ENCODE measurements at places on chromosomes 4 and X. TPM values are rescaled to one million over a fixed set of nuclear protein-coding genes. Genes with fewer than 3 reads are reported as not detected.

The SEL1L3 gene
- 24.5 TPM for polyA plus RNA-seq

The GPR119 gene
- polyA plus RNA-seq = not detected

The HMX1 gene
- polyA plus RNA-seq = not detected

The SLC49A3 gene
- 5.2 TPM for polyA plus RNA-seq

The PCDH18 gene
- 114 TPM for polyA plus RNA-seq

The TEX13A gene
- polyA plus RNA-seq = not detected

The XK gene
- not detected for polyA plus RNA-seq

The NAP1L3 gene
- polyA plus RNA-seq = 13.0 TPM

The KLHL34 gene
- not detected for polyA plus RNA-seq

The PABPC1L2A gene
- not detected for polyA plus RNA-seq

The SULT1B1 gene
- polyA plus RNA-seq = 0.10 TPM

The IL3RA gene
- 0.13 TPM for polyA plus RNA-seq

The S100G gene
- polyA plus RNA-seq = not detected

The MAGEA6 gene
- not detected for polyA plus RNA-seq

The AFM gene
- polyA plus RNA-seq = not detected

The BTC gene
- polyA plus RNA-seq = not detected

The SMIM31 gene
- polyA plus RNA-seq = not detected

The DBET gene
- polyA plus RNA-seq = not detected

The FDCSP gene
- not detected for polyA plus RNA-seq

The LARP1B gene
- 6.6 TPM for polyA plus RNA-seq

GRCh38 chrX:109886122-109886761 is 116.7 kb upstream of the TMEM164 start:
- no peak overlapping the region for H3K27ac ChIP-seq
- H3K36me3 ChIP-seq = no peaks in the 10 kb centered on the region
- no peaks in the 10 kb centered on the region for H3K27me3 ChIP-seq
- H3K4me1 ChIP-seq = no peaks in the 10 kb centered on the region
- H3K4me3 ChIP-seq = no peak overlapping the region

GRCh38 chr4:184860018-184860779 is 34.4 kb upstream of the ACSL1 start:
- no peaks in the 10 kb centered on the region for H3K4me1 ChIP-seq
- peaks cover 14% of the 10 kb centered on the region for H3K27me3 ChIP-seq
- no peak overlapping the region for H3K4me3 ChIP-seq
- no peaks in the 10 kb centered on the region for H3K36me3 ChIP-seq

- no peak overlapping the region for H3K4me3 ChIP-seq
- H3K27ac ChIP-seq = no peak overlapping the region
- peak; percentile 0 for DNase-seq
- H3K36me3 ChIP-seq = no peaks in the 10 kb centered on the region
- no peaks in the 10 kb centered on the region for H3K27me3 ChIP-seq
- no peaks in the 10 kb centered on the region for H3K4me1 ChIP-seq
Observed at GRCh38 chr4:162461952-162462351, 298.2 kb upstream of the FSTL5 start.

DNA sequence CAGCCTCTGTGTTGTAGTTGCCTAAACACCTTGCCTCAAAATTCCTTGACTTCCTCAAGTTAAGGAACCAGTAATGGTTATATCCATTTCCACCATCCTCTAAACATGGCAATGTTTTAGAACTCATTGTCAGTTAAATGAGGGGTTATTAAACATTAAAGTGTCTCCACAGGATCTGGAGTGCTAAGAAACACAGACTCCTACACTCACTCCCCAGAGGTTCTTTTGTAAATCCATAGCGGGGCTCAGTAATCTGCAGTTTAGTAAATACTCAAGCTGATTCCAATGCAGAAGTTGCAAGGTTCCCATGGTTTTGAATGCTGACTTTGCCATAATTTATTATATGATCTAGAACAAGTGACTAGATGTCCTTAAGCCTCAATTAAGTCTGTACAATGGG is 245.5 kb downstream of the GPAT3 start:
- no peaks in the 10 kb centered on the region for H3K36me3 ChIP-seq
- no peak overlapping the region for H3K4me3 ChIP-seq
- DNase-seq = no peak

DNA sequence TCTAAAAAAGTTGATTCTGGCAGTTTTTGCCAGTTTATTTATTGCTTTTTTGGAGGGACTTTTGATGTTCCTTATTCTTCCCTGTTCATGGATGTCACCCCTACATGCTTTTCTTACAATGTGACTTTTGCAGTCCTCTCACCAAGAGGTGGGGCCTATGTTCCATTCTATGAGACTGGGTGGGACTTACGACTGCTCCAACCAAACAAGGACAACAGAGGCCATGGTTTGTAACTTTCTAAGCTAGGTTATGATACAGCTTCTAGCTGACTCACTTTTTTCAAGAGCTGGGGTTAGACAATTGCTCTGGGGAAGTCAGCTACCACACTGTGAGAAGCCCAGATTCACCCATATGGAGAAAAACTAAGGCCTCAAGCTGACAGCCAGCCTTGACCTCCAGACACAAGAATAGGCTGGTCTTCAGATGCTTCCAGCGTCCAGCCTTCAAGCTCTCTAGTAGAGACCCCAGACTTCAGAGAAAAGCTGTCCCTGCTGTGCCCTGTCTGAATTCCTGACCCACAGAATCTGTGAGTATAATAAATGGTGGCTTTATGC is 39.5 kb downstream of the ENOPH1 start:
- H3K4me1 ChIP-seq = peaks cover 10% of the 10 kb centered on the region
- H3K27ac ChIP-seq = peak overlapping the region; percentile 48
- H3K36me3 ChIP-seq = no peaks in the 10 kb centered on the region
- no peak overlapping the region for H3K4me3 ChIP-seq
- peak; percentile 80 for DNase-seq
- no peaks in the 10 kb centered on the region for H3K27me3 ChIP-seq

GRCh38 chr4:188232428-188232827 is 93.2 kb downstream of the TRIML1 start:
- H3K36me3 ChIP-seq = no peaks in the 10 kb centered on the region
- H3K4me1 ChIP-seq = no peaks in the 10 kb centered on the region
- no peak overlapping the region for H3K4me3 ChIP-seq
- DNase-seq = no peak

DNA sequence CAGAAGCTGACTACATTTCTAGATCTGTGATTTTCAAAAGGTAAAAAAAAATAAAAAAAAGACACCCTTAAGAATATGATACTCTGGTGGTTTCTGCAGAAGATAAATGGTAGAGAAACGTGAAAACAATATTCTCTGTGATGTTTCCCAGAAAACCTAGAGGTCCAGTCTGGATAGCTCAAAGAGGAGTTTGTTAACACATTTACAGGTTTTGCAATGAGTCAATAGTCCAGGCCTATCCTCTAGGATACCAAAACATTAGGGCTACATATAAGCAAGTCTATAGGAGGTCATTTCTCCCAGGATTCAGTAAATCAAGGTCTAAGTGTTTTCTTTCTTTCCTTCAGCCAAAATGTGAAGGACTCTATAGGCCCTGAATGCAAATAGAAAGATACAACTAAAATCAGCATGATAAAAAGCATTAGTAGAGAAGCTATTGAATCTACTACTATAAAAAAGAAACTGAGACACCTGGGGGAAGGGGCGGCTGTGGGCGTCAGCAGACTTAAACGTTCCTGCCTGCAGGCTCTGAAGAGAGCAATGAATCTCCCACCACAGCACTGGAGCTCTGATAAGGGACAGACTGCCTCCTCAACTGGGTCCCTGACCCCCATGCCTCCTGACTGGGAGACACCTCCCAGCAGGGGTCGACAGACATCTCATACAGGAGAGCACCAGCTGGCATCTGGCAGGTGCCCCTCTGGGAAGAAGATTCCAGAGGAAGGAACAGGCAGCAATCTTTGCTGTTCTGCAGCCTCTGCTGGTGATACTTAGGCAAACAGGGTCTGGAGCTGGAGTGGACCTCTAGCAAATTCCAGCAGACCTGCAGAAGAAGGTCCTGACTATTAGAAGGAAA is 33.7 kb upstream of the SPP1 start:
- H3K27ac ChIP-seq = no peak overlapping the region
- DNase-seq = no peak
- no peaks in the 10 kb centered on the region for H3K4me1 ChIP-seq
- H3K36me3 ChIP-seq = no peaks in the 10 kb centered on the region

GRCh38 chr4:61590881-61591280 is 390.8 kb downstream of the ADGRL3 start:
- H3K4me1 ChIP-seq = no peaks in the 10 kb centered on the region
- no peaks in the 10 kb centered on the region for H3K36me3 ChIP-seq
- no peak for DNase-seq
- H3K4me3 ChIP-seq = no peak overlapping the region
- no peaks in the 10 kb centered on the region for H3K27me3 ChIP-seq

GRCh38 chrX:41824551-41824950 is 98.8 kb downstream of the CASK start:
- peak; percentile 65 for DNase-seq
- peaks cover 37% of the 10 kb centered on the region for H3K4me1 ChIP-seq
- no peak overlapping the region for H3K4me3 ChIP-seq
- no peaks in the 10 kb centered on the region for H3K36me3 ChIP-seq

DNA sequence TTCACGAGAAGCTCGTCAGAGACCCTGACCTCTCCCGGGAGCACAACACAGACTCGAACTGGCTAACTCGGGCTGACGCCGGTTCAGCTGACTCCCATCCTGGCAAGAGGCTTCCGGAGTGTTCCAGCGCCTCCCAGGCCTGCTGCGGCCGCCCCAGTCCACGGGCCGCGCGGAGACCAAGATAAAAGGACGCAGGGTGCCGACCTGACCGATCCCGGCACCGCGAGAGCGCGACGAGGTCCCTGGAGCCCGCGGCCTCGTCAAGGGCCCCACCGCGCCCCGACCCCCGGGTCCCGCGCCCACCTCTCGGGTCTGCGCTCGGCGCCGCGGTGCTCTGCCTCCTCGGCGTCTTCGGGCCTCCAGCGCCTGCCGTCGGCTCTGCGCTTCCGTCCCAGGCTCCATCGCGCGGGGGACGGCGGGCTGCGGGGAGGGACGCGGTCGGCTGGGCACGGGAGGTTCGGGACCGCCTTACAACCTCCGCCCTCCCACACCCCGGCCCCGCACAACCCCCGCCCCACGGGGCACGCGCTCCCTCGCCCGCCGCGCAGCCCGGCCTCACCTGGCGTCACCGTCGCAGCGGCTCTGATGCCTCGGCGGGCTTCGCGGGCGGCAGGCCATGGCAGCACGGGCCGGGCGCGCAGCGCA is 426 bp downstream of the SLBP start:
- no peaks in the 10 kb centered on the region for H3K27me3 ChIP-seq
- peak; percentile 83 for DNase-seq
- peak overlapping the region; percentile 97 for H3K4me3 ChIP-seq
- H3K36me3 ChIP-seq = no peaks in the 10 kb centered on the region
- H3K27ac ChIP-seq = peak overlapping the region; percentile 92

GRCh38 chr4:101115887-101116286 is 231.4 kb downstream of the PPP3CA start:
- H3K27me3 ChIP-seq = no peaks in the 10 kb centered on the region

DNA sequence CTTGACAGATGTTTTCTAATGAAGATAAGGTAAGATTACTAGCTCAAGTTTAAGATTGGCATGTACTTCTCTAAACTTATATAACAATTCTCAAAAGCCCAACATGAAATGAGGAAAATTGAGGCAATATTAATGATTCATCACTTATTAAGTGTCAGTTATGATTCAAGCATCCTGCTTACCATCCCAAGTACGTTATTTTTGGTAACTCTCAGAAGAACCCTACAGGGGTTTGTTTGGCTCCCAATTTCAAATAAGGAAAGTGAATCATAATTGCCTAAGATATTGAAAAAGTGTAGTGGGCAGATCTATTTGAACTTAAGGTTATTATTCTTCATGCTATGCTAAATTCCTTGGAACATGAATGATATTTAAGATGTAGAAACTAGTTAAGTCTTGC is 387.9 kb upstream of the TENM3 start:
- H3K4me3 ChIP-seq = no peak overlapping the region
- H3K27ac ChIP-seq = no peak overlapping the region
- H3K36me3 ChIP-seq = no peaks in the 10 kb centered on the region
- H3K4me1 ChIP-seq = no peaks in the 10 kb centered on the region
- DNase-seq = no peak

DNA sequence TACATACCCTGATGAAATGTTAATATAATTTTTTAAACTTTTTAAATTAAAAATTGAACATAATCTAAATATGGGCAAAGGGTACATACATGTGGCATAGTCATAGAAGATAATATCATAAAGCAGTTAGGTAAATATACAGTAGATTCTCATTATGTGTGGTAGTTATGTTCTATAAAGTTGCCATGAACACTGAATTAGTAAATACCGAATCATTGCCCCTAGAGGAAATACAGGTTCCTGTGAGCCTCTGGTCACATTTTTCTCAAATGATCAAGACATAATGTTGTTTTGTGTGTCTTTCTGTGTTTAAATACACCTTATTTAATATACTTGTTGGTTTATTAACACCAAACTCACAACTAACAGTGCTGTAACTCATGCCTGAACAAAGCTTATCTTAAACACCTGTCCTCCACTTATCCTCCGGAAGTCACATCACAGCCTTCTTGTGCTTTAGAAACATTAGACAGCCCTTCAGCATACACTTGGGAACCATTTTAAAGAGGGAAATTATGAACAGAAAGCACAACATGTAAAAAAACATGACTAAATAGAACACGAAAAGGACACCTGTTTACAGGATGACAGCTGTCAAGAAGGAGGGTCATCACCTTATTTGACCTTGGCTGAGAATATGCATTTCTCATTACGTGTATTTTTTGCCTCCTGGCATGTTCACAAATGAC is 169.4 kb upstream of the NAP1L5 start:
- DNase-seq = peak; percentile 61
- H3K4me3 ChIP-seq = no peak overlapping the region
- peaks cover 19% of the 10 kb centered on the region for H3K4me1 ChIP-seq
- no peaks in the 10 kb centered on the region for H3K27me3 ChIP-seq

DNA sequence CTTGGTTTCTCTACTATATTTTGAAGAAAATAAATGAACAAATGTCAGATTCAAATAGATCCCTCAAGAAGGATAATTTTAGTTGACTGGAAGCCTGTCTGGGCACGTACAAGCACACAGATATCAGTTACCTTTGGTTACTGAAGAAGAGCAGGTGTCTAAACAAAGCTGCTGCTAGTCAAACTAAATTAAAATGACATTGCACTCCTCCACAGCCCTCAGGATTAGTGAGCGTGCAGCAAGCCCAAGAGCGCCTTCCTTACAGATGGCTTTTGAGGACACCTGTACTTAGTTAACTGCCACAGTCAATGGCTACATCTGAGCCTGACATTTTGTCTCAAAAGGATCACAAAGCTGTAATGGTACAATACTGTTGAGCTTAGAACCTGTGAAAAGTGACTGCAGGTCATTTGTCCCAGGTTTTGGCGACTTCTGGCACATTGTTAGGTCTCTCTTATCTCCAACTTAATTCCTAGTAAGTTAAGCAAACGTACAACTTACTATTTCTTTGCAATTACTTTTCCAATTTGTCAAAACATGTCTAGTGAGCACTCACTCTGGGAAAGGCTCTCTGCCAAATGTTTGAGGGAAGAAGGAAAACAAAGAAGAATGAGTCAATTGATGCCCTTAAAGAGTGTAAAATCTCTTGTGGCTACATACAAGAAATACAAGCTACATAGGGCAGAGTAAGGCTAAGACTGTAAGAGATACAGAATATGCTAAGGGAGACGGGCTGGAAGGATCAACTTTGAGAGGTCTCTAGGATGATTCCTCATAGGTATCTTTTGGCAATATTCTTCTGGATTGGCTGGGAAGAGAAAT is 25.6 kb upstream of the DAPP1 start:
- no peaks in the 10 kb centered on the region for H3K4me1 ChIP-seq
- no peak overlapping the region for H3K4me3 ChIP-seq
- DNase-seq = no peak

- H3K27me3 ChIP-seq = no peaks in the 10 kb centered on the region
- H3K36me3 ChIP-seq = no peaks in the 10 kb centered on the region
- no peak overlapping the region for H3K27ac ChIP-seq
- H3K4me1 ChIP-seq = no peaks in the 10 kb centered on the region
- no peak for DNase-seq
Observed at GRCh38 chr4:153087671-153088194, 116.5 kb upstream of the TRIM2 start.

- H3K27me3 ChIP-seq = no peaks in the 10 kb centered on the region
- no peak overlapping the region for H3K4me3 ChIP-seq
- no peak overlapping the region for H3K27ac ChIP-seq
- H3K4me1 ChIP-seq = peaks cover 12% of the 10 kb centered on the region
Observed at GRCh38 chr4:152601156-152601555, 65.3 kb upstream of the FBXW7 start.
